Inflammatory macrophage treated with lipopolysaccharide for 1 hour (primary cell): ENCODE measurements at places on chromosomes 2 and 18.

GRCh38 chr2:216308576-216308975, 63.7 kb downstream of the MARCHF4 start:
- no peak for DNase-seq

GRCh38 chr2:34892256-34892655, 1293.2 kb upstream of the FAM98A start:
- no peak for DNase-seq

- DNase-seq: peak; percentile 80
These were observed 157.9 kb downstream of the ANKRD44 start for GRCh38 chr2:197152451-197153228.

DNA sequence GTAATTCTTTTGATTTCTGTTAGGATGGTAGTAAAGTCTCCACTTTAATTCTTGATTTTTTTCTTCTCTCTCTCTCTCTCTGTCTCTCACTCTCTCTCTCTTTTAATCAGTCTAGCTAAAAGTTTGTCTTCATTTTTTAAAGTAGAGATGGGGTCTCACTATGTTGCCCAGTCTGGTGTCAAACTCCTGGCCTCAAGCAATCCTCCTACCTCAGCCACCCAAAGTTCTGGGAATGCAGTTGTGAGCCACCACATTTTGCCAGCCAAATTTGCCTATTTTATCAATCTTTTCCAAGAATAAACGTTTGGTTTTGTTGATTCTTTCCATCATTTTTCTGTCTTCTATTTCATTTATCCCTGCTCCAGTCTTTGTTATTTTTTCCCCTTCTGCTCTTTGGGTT, 23.9 kb upstream of the ACOXL start:
- no peak for DNase-seq

- DNase-seq: no peak
These were observed 311.1 kb downstream of the TXNL1 start for GRCh38 chr18:56327191-56327885.

GRCh38 chr2:211837206-211837605, 701.4 kb downstream of the ERBB4 start:
- DNase-seq: no peak

- no peak for DNase-seq
These were observed 185.5 kb upstream of the SETBP1 start for GRCh38 chr18:44495151-44495550.

DNA sequence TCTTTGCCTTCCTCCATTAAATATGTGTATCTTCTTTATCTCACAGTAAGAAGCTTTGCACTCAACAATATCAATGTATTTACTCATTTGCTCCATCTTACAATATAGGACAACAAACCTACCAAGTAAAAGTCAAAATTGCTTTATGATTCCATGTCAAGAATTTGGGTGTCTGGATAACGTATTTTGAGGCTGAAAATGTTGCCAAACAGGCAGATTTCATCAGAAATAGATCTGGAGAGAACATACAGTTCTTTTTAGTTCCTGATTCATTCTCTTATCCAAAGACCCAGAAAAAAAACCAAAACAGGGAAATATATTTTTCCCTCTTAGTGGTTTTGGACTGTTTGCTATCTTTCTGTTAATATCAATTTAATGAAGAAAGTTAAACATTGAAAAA, 621.1 kb downstream of the STK39 start:
- DNase-seq: no peak
